ENCODE measurements at places on chromosomes 1 and 21.

- no peak for DNase-seq
Observed at GRCh38 chr1:32949519-32949918, 15.1 kb downstream of the RNF19B start.

DNA sequence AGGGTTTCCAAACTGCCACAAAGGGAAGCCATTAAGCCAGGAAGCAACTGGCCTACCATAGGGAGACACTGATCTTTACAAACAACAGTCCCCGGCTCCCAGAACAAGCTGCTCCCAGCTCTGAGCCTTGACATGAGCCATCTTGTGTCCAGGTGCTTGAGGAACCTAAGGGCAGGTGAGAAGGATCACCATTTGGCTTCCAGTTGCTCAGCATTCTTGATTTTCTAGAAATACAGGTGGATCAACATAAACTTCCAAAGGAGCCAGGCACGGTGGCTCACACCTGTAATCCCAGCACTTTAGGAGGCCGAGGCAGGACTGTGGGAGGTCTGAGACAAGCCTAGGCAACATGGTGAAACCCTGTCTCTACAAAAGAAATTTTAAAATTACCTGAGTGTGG is 21.6 kb downstream of the ZBTB17 start:
- no peak for DNase-seq

DNA sequence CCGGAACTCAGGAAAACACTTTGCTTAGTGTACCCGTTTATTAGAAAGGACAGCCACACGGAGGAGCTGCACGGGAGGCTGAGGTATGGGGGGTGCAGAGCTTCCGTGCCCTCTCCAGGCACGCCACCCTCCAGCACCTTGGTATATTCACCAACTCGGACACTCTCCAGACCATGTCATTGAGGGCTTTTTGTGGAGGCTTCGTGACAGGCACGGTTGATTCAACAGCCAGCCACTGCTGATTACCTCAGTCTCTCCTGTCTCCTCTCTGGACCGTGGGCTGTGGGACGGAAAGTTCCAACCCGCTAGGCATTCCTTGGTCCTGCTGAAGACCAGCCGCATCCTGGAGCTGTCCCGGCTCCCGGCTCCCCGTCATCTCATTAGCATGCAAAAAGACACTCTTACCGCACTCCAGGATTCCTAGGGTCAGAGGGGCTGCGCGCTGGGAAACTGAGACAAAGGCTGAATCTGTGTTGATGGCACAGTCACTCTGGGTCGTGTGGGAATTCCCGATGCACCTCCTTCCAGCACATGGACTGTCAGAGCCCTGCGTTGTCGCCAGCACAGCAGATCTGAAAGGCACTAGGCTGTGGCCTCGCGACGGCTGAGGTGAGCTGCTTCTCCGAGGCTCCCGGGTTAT is 65.6 kb downstream of the PRKCZ start:
- no peak for DNase-seq

GRCh38 chr21:37828991-37829390 is 87.3 kb downstream of the KCNJ6 start:
- DNase-seq, result no peak

- no peak for DNase-seq
Observed at GRCh38 chr1:28571911-28572310, 19.0 kb downstream of the TRNAU1AP start.

DNA sequence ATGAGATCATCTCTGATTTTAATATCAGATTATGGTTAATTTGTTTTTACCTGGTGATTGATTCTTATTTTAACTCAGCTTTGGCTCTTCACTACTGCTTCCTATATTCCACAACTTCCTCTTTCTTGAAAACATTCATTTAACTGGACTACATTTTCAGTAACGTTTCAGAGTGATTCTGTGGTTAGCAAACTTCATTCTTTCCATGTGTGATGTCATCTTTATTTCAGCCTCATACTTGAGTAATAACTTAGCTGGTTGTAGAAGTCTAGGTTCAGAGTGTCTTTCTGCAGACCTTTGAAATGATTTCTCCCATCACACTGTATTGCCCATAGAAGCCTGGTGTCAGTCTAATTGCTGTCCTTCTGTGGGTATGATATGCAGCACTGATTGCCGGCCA is 36.0 kb upstream of the SLC35F3 start:
- no peak for DNase-seq

- no peak for DNase-seq
Observed at GRCh38 chr1:189431447-189431846, 1046.2 kb downstream of the BRINP3 start.

- DNase-seq, result no peak
Observed at GRCh38 chr1:240099748-240100147, 8.1 kb downstream of the FMN2 start.

DNA sequence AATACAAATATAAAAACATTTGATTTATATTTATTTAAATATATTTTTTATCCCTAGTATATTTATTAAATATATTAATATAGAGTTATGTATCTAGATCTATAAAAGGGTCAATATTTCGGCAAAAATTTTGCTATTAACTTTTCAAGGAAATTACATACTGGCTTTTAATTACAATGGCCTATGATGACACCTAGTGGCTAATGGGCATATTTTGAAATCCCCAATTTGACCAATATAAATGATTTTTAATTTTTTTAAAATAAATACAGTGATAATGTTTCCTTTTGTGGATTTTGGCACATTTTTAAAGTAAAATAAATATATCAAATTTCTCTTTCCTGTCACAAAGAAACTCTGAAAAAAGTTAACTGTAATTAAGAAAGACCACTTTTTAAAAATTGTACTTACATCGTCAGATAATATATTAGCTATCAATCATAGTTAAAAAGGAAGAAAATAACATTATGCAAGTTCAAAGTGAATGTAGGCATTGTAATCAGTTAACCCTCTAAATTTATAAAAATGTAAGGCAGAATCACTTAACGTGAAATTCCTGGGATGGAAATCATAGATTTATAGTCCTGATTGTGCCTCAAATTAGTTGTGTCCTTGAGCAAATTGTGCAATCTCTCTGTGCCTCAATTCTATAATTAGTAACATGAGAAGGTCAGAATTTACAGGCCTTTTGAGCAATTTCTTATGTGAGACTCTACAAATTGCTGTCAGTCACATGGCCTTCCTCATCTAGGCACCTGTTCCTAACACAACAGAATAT is 25.6 kb upstream of the RGS13 start:
- peak; percentile 53 for DNase-seq

- no peak for DNase-seq
Observed at GRCh38 chr1:44565833-44566232, 108.4 kb downstream of the TMEM53 start.

DNA sequence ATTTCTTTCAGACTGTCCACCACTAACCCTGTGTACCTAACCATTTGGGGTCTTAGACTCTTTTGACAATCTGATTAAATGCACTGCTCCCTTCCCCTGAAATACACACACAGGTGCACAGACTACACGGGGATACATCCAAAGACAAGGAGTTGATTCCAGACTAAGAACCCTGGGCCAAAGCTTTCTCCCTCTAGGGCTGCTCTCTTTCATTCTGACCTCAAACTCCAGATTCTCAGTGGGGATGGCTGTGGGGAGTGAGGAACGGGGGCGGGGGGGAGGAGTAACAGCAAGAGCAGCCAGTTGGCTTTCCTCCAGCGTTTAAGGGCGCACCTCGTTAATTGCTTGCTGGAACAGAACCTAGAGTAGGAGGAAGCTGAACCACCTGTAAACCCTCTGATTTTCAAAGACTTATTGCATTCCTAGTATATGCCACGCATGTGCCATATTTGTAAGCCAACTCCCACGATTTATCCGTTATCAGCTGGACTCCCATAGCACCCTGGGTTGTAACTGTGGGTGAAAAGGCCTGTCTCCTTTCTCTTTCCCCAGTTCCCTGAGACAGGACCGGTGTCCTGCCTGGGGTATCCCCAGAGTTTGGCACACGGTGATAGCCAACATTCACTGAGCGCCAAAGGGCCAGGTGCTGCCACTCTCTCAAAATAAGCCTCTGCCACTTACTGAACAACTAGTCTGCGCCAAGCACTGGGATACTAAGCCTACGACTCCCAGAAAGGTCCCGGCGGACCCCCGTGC is 920 bp downstream of the MTHFR start:
- peak; percentile 17 for DNase-seq

GRCh38 chr1:57072401-57073110 is 106.7 kb upstream of the C8B start:
- DNase-seq, result no peak

DNA sequence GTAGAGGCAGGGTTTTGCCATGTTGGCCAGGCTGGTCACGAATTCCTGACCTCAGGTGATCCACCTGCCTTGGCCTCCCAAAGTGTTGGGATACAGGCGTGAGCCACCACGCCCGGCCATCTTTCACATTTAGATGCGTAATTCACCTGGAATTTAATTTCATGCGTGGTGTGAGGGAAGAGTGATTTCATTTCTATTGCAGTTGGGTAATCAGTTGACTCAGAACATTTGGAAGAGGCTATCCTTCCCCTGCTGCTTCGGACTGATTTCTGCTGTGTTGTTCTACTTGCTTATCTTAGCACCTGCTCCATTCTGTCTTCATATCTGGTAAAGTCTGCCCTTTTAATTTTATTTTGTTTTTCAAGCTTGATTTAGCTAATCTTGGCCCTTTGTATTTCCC is 19.1 kb downstream of the DIP2A start:
- DNase-seq, result no peak

DNA sequence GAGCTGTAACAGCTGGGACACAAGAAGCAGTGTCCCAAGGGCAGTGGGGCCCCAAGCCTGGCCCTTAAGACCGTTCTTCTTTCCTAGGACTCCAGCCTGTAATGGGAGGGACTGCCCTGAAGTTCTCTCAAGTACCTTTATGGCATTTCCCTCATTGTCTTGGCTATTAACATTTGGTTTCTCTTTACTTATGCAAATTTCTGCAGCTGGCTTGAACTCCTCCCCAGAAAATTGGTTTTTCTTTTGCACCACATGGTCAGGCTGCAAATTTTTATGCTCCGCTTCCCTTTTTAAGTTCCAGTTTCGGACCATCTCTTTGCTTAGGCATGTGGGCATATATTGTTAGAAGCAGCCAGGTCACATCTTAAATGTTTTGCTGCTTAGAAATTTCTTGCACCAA is 3.1 kb upstream of the MROH9 start:
- DNase-seq, result no peak

- no peak for DNase-seq
Observed at GRCh38 chr1:201766131-201766866, 62.7 kb upstream of the IPO9 start.

- no peak for DNase-seq
Observed at GRCh38 chr21:35163411-35163810, 114.3 kb upstream of the RUNX1 start.

- no peak for DNase-seq
Observed at GRCh38 chr1:21233490-21233889, 56.8 kb downstream of the ECE1 start.

GRCh38 chr1:228744356-228744755 is 9.1 kb downstream of the RHOU start:
- no peak for DNase-seq

DNA sequence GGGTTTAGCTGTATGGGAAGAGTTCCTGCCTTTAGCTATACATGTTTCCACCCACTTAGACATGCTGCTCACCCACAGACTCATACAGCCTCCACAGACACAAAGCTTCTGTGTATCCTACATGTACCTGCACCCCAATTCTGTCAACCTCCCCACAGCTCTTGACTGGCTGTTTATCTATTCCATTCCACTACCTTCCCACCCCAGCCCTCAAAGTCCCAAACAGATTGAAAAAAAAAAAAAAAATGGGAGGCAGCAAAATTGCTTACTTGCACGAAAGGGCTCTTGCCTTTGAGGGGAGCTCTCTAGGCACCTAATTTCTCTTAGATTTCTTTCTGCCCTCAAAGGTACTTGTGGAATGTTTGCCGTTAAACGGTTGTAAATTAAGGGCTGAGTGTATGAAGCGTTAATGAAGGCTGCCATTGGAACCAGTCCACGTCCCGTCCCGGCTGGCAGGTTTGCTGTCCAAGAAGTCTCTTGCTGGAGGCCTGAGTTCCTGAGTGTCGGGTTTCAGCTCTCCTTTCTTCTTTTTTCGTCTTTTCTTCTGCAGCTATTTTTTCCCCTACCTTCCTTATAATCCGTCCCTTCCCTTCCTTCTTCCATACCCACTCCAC is 43.6 kb downstream of the PBX1 start:
- DNase-seq, result no peak

DNA sequence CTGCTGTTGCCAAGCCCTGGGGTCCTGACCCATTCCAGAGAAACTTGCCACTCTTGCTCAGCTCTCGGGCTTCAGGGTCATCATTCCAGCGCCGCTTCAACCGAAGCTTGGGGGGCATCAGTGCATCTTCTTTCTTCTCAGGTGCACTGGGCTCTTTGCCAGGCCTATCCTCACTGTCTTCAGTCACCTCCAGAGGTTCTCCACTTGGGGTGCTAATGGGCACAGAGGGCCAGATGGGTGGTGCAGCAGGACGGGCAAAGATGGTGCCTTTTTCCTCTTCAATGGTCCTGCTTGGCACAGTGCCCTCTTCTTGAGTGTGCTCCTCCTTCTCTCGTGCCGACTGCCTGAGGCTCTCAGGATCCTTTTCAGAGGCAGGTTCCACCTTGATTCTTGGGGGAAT is 13.3 kb downstream of the ETV3 start:
- no peak for DNase-seq

DNA sequence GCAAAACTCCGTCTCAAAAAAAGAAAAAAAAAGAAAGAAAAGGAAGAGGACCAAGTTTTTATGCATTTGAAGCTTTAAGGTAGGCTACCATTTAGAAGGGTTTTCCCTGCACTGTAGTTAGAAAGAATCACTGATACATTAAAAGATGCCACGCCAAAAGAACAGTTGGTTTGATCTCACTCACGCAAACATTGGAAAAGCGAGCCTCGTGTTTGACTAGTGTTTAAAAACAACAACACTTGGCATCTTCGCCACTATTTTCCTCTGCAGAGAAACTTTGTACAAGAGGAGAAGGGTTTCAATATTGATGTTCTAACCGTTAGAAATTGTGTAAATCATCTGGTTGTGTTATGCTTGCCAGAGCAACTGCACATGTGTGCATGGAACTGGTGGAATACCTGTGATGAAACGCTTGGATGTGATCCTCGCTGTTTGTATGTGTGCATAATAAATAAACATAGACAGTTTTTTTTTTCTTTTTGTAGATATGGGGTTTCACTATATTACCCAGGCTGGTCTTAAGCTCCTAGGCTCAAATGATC is 24.0 kb upstream of the CAMTA1 start:
- no peak for DNase-seq

DNA sequence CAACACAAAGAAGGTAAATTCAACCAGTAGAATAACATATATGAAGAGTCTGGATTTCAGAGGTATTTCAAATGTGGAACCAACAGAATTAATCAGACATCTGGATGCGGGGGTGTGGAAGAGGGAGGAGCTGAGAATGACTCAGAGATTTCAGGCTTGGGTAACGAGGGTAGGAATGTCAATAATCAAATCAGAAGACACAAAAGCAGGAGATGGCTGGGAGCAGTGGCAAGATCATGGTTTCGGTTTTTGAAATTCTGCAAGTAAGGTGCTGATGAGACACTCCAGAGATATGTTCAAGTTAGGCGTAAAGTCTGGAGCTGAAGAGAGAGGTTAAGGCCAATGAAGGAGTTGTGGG is 64.0 kb downstream of the PLPPR5 start:
- DNase-seq, result peak; percentile 2
